H1 (cell line): ENCODE measurements at places on chromosomes 7 and 10. TPM values are rescaled to one million over a fixed set of nuclear protein-coding genes. Genes with fewer than 3 reads are reported as not detected.

- no peak for DNase-seq
These were observed 60.1 kb downstream of the BTRC start for GRCh38 chr10:101414034-101414433.

- no peak for DNase-seq
These were observed 44.4 kb downstream of the IFIT5 start for GRCh38 chr10:89458784-89459183.

GRCh38 chr10:100882252-100882651, 30.5 kb upstream of the SLF2 start:
- DNase-seq, result no peak

UCMA gene
- total RNA-seq, result 4.1 and 4.6 TPM in 2 replicates

IFIT1B gene
- not detected in 2 replicates for total RNA-seq

- DNase-seq, result no peak
These were observed 175.9 kb downstream of the CUX1 start for GRCh38 chr7:101993311-101993710.

DNA sequence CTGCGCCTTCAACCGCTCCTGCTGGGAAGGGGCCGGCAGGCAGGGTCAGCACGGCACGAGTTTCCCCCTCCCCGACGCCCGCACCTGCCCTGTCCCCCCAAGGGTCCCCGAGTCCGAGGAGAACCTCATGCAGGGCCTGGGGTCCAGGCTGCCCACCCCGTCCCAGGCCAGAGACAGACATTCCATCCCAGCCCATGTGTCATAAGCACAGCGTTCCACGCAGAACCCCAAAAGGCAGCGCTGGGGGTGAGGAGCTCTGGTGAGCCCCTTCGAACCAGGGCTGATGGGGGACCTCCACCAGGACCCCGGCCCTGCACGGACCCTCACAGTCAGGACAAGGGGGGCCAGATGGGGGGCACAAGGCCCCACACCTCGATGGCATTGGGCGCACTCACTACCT, 49.2 kb downstream of the TNRC18 start:
- no peak for DNase-seq

DNA sequence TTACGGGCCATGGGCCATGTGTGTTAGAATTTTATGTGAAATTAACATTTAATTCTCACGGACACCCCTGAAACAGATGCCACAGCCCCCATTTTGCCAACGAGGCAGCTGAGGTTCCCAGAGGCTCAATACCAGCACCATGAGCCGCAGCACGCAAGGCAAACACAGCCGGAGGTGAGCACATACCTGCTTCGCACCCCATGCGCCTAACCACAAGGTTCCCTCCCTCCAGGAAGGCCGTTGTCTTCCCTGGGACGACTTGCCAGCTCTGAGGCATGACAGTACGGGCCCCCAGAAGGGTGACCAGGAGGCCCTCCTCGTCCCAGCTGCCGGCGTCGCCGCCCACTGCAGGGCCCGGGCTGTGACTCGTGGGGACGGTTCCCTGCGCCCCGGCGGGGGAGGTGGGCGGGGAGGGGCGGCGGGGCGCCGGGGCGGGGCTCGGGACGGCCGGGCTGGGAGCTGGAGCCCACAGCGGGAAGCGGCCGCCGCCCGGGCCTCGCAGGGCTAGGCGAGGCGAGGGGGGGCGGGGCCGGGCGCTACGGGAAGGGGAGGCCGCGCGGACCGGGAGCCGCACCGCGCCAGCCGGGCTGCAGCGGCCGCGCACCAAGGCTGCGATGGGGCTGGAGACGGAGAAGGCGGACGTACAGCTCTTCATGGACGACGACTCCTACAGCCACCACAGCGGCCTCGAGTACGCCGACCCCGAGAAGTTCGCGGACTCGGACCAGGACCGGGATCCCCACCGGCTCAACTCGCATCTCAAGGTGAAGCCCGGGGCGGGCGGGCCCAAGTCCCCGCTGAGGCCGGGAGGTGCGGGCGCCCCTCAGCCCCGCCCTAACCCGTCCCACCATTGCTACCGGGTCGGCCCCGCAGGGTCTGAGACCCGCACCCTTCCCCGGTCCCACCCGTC, at the start of gene CAV2:
TSS of gene CAV2 (plus strand) at position 571 of the 910 bp plus-strand sequence. CDS start at position 615, 44 bp downstream.
- DNase-seq, result no peak

- no peak for DNase-seq
These were observed 42.5 kb upstream of the KMT2E start for GRCh38 chr7:104971290-104972071.

DNA sequence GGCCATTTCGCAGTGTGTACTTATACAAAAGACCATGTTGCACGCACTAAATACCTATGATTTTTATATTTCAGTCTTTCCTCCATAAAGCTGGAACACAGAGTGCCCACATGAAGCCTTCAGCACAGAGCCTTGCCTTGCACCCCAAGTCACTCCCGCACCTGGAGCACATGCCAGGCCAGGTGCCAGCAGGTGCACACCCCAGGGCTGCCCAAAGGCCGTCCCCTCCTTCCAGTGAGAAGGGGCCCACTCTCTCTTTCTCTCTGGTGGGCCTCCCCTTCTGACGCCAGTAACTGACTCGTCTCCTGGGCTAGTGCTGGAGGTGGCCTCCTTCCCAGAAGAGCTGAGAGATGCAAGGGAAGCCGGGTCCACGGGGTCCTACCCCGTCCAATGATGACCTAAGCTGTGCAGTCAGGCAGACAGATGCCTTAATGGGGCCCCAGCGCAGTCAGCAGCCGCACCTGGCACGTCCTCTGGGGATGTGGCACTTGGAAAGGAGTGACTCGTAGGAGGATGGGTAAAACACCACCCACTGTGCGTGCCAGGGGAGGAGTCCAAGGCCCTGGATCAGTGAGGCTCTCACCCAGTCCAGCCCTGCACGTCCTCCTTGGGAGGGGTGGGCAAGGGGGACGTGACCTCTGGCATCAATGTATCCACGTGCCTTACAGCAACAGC, 17.7 kb upstream of the SHH start:
- DNase-seq, result no peak

FGFBP3 gene
- total RNA-seq, result 115 and 120 TPM in 2 replicates

ARHGEF35 gene
- total RNA-seq, result 11.8 and 14.2 TPM in 2 replicates

GRCh38 chr7:34162677-34163076, 257.3 kb downstream of the BMPER start:
- DNase-seq, result no peak

GRCh38 chr7:159148430-159149395, 4.0 kb upstream of the VIPR2 start:
- no peak for DNase-seq

DEPP1 gene
- total RNA-seq, result 0.67 and 0.80 TPM in 2 replicates

GRCh38 chr10:37760817-37761216, 96.6 kb downstream of the ZNF248 start:
- DNase-seq, result no peak

DNA sequence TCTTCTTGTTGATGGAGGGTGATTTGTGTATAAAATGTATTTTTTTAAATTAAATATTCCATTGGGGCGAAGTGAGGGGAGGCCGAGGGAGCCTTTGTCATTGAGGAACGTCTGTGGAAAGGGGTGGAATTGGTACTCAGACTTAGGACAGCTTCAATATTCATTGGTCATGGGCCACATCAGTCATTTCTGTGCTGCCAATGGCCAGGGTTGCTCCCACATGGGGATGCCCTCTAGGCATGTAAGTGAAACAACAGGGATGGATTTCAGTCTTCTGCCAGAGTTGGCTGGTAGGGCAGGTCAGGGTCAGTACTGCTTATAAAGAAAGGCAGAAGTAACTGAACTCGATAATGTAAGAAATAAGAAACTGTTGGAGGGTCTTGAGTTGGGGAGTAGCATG, 47.2 kb downstream of the NEURL1 start:
- DNase-seq, result no peak

MYH16 gene
- not detected in 2 replicates for total RNA-seq

GRCh38 chr10:94725871-94726270, 36.6 kb upstream of the CYP2C19 start:
- no peak for DNase-seq

CFAP58 gene
- total RNA-seq, result 0.71 and 1.1 TPM in 2 replicates

- DNase-seq, result peak; percentile 89
These were observed 64.3 kb downstream of the MYL10 start for GRCh38 chr7:101564778-101565211.

- peak; percentile 40 for DNase-seq
These were observed 41.1 kb downstream of the INSIG1 start for GRCh38 chr7:155338632-155339320.

DNA sequence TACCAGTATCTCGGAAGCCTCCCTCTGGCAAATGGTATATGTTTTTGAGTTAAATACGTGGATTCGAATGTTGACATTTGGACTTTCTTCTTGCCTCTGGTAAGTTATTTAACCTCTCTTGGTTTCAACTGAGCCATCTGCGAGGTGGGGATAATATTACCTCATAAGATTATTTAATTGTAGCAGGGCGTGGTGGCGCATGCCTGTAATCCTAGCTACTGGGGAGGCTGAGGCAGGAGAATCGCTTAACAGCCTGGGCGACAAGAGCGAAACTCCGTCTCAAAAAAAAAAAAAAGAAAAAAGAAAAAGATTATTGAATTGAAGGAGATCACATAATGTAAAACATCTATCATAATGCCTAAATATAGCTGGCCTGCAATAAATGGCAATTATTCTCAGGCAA, 396 bp upstream of the TAF5 start:
- no peak for DNase-seq

GRCh38 chr7:35900651-35901050, 99.8 kb downstream of the SEPTIN7 start:
- no peak for DNase-seq

- peak; percentile 91 for DNase-seq
These were observed at the start of gene NRCAM for GRCh38 chr7:108455998-108456677. Gene NRCAM, minus strand, starts transcription at chr7:108456436. Its CDS starts 216,372 bp downstream, at chr7:108240064.

AGR2 gene
- not detected in 2 replicates for total RNA-seq

DNA sequence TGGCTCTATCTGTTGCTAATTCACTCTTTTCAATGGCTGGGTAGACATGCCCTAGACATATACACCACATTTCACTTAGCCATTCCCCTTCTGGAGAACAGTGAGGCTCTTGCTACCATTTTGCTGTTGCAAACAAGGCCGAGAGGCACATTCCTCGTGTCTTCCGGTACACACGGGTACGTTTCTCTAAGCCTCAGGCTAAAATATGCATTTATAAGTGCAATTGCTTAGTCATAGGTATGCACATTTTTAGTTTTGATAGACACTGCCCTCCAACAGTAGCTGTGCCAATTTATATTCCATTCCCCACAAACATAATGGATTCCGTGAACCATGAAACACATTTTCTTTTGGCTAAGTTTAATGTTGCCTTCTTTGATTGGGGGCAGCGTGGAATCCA, 13.2 kb downstream of the CHAT start:
- DNase-seq, result no peak

DNA sequence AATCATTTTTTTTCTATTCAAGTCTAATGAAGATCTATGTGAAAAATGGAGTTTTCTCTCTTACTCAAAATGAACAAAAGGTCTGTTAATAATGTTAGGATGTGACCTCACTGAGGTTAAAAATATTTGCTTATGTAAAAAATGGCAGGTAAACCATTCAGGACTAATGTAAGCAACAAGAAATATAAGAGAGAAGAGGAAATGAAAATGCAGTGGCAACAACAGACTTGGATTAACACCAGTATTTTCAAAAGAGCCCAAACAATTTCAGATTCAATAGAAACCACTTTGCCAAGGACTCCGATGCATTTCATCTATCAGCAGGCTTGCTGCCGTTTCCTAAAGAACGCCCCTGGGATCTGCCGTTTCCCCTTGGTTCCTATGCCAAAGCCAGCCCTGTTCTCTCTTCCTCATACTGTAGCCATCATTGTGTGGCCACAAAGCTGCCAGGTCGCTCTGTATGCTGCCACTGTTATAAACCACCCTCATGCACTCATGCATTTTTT, 66.4 kb downstream of the MTURN start:
- DNase-seq, result no peak

DNA sequence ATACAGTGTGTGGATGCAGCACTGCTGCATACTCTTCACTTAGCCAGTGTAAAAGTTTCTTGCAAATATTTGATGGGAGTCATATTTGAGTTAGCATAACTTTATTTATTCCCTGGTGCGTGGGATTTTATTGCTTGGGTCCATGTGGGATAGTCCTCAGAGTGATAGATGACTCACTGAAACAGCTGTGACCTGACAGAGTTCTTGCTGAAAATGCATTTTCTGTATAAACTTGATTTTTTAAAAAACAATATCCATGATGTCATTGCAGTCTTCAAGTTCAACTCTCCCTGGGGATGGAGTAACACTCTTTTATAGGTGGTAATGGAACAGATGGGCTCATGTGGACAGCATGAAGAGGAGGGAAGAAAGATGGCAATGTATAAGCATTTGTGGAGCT, 310.0 kb downstream of the PPP1R3A start:
- no peak for DNase-seq

DNA sequence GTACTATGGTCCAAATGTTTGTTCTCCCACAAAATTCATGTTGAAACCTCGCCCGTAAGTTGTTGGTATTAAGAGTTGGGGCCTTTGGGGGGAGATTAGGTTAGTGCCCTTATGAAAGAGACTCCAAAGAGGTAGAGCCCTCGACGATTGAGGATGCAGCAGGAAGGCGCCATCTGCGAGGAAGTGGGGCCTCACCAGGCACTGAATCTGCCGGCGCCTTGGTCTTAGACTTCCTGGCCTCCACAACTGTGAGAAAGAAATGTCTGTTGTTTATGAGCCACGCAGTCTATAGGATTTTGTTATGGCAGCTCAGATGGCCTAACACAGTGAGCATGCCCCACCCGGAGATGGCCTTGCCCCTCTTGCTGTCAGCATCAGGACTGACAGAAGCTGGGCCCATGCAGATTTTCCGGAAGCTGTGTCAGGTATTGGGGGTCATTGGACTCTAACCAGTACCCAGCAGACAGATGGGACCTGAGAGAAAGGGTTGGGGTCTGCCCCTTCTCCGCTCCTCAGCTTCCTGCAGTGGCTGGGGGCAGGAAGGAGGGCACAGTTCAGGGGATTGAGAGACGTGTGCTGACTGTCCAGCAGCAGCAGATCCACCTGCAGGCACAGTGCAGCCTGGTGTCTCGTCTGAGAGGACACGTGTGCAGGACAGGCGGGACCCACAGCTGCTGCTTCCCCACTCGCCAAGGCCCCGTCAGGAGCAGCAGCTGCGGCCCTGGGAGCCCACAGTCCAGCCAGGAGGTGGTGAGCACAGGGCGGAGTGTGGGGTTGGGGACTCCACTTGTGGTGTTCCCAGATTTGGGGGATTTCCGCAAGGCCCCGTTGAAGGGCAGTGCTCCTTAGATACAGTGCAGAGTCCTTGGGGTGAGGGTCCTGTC, 47.8 kb downstream of the MGMT start:
- no peak for DNase-seq

GRCh38 chr7:106262221-106262881, 22.4 kb downstream of the NAMPT start:
- no peak for DNase-seq

FOXI2 gene
- total RNA-seq, result 1.0 and 1.4 TPM in 2 replicates

DNA sequence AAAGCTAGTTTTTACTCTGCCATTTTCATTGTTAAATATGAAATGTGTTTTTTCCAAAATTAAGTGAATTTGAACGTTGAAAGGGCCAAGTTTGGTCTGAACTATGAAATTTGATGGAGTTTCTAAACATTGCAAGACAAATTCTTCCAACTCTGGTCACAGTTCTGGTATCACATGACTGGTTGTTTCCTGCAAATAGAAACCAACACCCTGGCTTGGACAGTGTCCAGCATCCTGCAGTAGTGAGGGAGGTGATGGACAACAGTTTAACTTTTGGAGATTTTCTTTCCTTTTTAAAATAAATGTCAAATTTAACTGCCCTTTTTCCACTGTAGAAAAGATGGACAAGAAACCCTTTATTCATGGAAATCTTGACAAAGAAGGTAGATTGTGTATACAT, 54.8 kb upstream of the AGBL3 start:
- no peak for DNase-seq

KIF11 gene
- 58.7 and 59.2 TPM in 2 replicates for total RNA-seq
